ENCODE measurements at places on chromosomes 13 and 19.

GRCh38 chr19:782185-782877 lies 14.9 kb upstream of the PTBP1 start:
- peak; percentile 85 for DNase-seq

GRCh38 chr19:10118960-10119359 lies 739 bp downstream of the EIF3G start:
- DNase-seq = no peak

- no peak for DNase-seq
These were observed 29.7 kb downstream of the MLLT1 start for GRCh38 chr19:6250024-6250615.

DNA sequence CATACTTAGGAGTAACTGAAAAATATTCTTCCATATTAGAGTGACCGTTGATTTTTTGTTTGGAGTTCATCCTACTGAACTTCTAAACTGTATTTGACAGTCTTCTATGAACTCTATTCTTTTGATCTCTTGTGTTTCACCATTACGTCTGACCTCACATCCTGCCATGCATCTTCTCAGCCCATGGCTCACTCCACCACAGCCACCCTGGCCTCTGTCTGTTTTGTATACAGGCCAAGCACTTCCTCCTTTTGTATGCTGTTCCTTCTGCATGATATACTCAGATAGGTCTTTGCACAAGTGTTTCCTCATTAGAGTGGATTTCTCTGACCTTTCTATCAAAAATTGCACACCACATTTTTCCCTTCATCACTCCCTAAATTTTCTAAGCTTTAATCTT lies 119.9 kb downstream of the MAB21L1 start:
- DNase-seq = no peak

- DNase-seq = no peak
These were observed 18.9 kb upstream of the KBTBD7 start for GRCh38 chr13:41213316-41213715.

- DNase-seq = no peak
These were observed 39.2 kb upstream of the MIR17HG start for GRCh38 chr13:91308299-91308698.

GRCh38 chr19:7440188-7440975 lies 48.5 kb downstream of the PEX11G start:
- no peak for DNase-seq
